Thoracic aorta (tissue), 2 donors: ENCODE measurements at places on chromosomes 1 and 21.

DNA sequence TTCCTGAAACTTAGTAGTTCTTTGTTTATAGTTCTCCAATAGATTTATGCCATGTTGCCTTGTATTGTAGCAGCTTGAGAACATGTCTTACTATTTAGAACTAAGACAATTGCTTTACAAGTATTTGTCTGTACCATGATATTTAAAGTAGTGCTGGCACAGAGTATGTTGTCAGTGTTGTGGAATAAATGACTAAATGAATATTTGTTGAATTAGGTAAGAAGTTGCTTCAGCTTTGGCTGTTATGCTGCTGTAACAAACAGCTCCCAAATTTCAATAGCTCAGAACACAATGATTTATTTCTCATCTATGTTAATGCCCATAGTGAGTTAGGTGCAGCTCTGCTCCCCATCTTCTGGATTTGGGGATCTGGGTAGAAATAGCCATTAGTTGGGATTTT lies 90.2 kb upstream of the VCAM1 start:
- no peak for DNase-seq
- no peak overlapping the region for H3K4me3 ChIP-seq
- peaks cover 14% of the 10 kb centered on the region for H3K4me1 ChIP-seq
- no peaks in the 10 kb centered on the region for H3K27me3 ChIP-seq

DNA sequence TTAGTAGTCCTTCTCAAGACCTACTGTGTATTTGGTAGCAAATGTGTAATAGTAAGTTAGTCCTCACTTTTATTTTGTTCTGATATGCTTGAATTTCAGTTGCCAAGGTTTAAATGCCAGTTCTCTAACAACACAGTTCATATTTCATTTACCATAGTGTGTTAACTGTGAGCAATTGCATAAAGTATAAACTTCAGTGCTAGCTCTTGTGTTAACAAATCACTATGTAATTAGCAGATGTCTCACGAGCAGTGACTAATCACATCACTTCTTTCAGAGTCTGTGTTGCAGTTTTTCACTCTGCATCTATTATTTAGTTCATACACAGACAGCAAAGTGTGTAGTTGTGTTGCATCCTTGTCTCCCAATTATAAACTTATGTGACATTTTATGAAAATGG lies 47.8 kb downstream of the ZMYM4 start:
- no peak overlapping the region for H3K27ac ChIP-seq
- DNase-seq: no peak
- no peaks in the 10 kb centered on the region for H3K36me3 ChIP-seq
- no peak overlapping the region for H3K4me3 ChIP-seq

- peak within 1 kb of the TSS; percentile 26 for H3K4me3 ChIP-seq
- H3K4me1 ChIP-seq: no peaks in the 10 kb centered on the region
- no peak for DNase-seq
These were observed at the start of gene SYTL1 for GRCh38 chr1:27341525-27342252. TSS of gene SYTL1 (plus strand) at chr1:27342022. CDS start at chr1:27345335, 3,313 bp downstream.

DNA sequence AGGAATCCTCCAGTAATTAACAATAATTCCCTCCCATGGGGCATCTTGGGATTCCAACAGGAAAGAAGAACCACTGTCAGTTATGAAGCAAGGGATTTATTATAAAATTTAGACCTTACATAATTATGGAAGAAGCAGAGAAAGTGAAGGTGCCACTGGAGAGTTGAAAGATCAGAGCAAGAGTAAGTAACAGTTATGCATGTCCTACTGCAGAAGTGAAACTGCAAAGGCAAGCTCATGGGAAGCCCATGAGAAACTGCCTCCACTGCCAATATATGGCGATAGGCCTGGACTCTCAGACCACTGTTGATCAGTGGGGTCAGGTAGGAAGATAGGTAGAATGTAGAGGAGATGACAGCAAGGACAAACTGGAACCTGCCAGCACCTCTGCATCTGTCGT lies 123.6 kb upstream of the ZNF648 start:
- H3K36me3 ChIP-seq: no peaks in the 10 kb centered on the region
- H3K4me3 ChIP-seq: no peak overlapping the region
- no peak for DNase-seq
- H3K27me3 ChIP-seq: no peaks in the 10 kb centered on the region
- H3K27ac ChIP-seq: no peak overlapping the region

DNA sequence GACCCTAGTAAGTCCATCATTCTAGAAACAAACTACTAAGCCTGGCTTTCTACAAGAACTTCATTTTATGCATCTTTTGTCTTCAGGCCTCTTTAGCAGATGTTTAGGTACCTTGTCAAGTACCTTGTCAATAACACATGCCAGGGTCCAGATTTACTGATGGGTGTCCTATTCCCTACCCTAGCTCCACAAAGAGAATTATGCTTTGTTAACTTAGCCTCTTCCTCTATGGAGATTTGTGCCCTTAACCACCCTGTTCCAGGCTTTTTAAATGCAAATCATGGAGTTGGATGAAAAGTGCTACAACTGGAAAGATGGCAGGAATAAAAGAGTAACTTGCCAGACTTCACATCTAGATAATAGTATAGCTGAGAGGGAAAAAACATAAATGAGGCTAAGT lies 42.7 kb downstream of the SPATA46 start:
- no peaks in the 10 kb centered on the region for H3K36me3 ChIP-seq
- no peak for DNase-seq
- H3K27ac ChIP-seq: no peak overlapping the region
- H3K4me3 ChIP-seq: no peak overlapping the region

DNA sequence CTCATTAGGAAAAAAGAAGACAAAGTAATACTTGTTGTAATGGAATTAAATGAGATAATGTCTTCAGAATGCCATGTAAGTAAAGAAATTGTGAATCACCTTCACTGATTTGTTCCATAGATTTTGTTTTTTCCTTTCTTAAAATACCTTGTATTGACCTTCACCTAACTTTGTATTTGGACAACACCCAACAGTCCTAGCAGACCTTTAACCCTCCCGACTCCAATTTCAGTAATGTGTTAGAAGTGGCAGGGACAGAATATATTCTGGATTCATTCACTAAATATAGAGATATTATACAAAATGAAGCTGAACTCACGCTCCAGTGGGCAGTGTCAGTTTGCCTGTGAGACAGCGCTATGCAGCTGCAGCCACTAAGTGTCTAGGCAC lies 57.9 kb downstream of the UCK2 start:
- no peak for DNase-seq
- no peaks in the 10 kb centered on the region for H3K27me3 ChIP-seq
- no peak overlapping the region for H3K27ac ChIP-seq
- H3K4me3 ChIP-seq: no peak overlapping the region

GRCh38 chr1:101187297-101187696 lies 49.5 kb upstream of the S1PR1 start:
- H3K4me3 ChIP-seq: no peak overlapping the region
- no peaks in the 10 kb centered on the region for H3K27me3 ChIP-seq
